GOT3 (cell line): ENCODE measurements at places on chromosomes 12 and 14.

DNA sequence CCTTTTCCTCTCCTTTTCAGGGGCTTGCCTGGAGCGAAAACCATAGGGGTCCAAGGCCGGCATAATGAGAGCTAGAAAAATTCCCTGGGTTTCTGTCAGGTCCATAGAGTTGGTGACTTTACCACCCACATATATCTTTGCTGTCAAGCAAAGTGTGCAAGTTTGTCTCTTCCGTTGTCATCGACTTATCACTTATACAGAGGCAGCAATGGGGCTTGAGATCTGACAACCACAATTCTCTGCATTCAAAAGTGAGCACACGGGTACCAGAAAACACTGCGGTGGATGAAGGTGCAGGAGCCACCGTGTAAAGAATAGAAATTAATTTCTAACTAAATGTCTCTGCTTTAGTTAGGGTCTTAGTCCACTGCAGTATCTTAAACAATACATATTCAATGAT lies 162.3 kb downstream of the DAD1 start:
- no peak for DNase-seq

GRCh38 chr14:25237845-25238244 lies 187.9 kb upstream of the STXBP6 start:
- DNase-seq = no peak

GRCh38 chr14:28763751-28764256 lies 2.8 kb upstream of the FOXG1 start:
- no peak for DNase-seq

GRCh38 chr14:32939254-32940065 lies 781 bp downstream of the NPAS3 start:
- DNase-seq = no peak
